Dermis blood vessel endothelial cell (primary cell): ENCODE measurements at places on chromosomes 12 and 14. TPM values are rescaled to one million over a fixed set of nuclear protein-coding genes. Genes with fewer than 3 reads are reported as not detected.

GRCh38 chr14:71918955-71919354 is 13.3 kb upstream of the RGS6 start:
- no peak for DNase-seq

SMIM41 gene
- total RNA-seq = not detected in 2 replicates

DNA sequence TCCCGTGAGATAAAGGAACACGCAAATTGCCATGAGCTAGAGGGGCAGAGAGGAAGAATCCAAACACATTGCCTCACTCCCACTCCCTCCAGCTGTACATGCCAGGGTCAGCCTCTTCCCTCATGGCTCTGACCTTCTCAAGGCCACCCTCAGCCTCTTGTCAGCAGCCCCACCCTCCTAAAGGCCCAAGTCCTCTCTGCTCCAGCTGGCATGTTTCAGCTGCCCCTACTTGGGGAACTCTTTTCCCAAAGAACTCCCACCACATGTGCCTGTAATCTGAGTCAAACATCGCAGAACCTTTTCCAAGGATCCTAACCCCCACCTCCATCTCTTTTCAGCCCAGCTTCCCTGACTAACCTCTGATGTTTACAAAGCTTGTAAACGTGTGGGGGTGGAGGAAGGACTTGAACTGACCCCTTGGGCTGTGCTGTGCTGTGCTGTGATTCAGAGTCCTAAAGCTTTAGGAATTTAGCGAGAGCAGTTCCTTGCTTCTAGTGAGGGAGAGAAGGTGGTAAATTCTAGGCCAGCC is 7.3 kb upstream of the CACNB3 start:
- peak; percentile 36 for DNase-seq

DNA sequence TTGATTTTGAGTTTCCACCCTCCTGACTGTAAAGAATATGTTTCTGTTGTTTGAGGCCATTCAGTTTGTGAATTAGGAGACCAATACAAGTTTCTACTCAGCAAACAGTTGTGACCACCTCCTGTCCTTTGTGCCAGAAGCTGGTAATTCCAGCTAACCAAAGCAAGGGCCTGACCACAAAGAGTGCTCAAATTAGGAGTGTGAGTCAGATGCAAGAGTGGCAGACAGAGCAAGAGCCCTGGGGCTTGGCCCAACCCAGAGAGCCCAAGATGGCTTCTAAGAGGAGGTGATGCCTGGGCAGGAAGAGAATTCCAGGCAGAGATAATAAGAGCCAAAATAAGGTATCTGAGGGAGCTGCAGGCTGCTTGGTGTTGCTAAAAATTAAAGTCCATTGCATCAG is 77.7 kb upstream of the C14orf132 start:
- no peak for DNase-seq

B4GALNT1 gene
- 0.14 TPM in 1 of 2 replicates, not detected in the other for total RNA-seq

CISTR gene
- not detected in 2 replicates for total RNA-seq
